ENCODE measurements at places on chromosomes 13 and 19.
A peak's percentile ranks its signal among the peaks of the same experiment; 100 is the strongest.

GRCh38 chr19:2032296-2032941, 16.9 kb upstream of the BTBD2 start:
- no peaks in the 10 kb centered on the region for H3K27me3 ChIP-seq
- H3K4me3 ChIP-seq = peak overlapping the region; percentile 27
- H3K27ac ChIP-seq = peak overlapping the region; percentile 34

DNA sequence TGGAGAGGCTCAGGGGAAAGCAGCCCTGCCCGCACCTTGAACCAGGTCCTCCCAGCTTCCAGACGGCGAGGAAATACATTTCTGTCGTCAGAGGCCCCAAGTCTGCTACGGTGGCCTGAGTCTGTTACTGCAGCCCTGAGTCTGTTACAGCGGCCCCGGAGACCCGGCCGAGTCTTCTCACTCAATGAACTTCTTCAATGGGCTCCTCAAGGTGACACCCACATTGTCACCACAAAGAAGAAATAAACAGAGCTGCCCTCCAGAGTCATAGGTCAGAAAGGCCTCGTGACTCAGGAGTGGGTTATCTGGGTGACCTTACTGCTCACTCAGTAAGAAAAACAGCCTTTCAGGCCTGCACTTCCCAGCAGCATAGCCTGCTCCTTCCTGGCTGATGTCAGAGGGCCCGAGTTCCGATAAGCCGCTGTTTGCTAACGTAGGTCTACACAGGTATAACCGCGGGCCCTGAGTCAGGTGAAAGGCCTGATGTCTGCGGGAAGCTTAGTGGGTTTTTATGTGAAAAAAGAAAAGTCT, 66.9 kb upstream of the TM9SF2 start:
- H3K27ac ChIP-seq = peak overlapping the region; percentile 96
- DNase-seq = peak; percentile 53
- H3K4me3 ChIP-seq = peak overlapping the region; percentile 76
- peaks cover 71% of the 10 kb centered on the region for H3K4me1 ChIP-seq
- no peaks in the 10 kb centered on the region for H3K36me3 ChIP-seq
- H3K27me3 ChIP-seq = peaks cover 6% of the 10 kb centered on the region

GRCh38 chr13:87684850-87685742, 13.9 kb downstream of the SLITRK5 start:
- no peak overlapping the region for H3K4me3 ChIP-seq
- no peak for DNase-seq
- no peaks in the 10 kb centered on the region for H3K27me3 ChIP-seq
- no peaks in the 10 kb centered on the region for H3K4me1 ChIP-seq
- no peak overlapping the region for H3K27ac ChIP-seq

DNA sequence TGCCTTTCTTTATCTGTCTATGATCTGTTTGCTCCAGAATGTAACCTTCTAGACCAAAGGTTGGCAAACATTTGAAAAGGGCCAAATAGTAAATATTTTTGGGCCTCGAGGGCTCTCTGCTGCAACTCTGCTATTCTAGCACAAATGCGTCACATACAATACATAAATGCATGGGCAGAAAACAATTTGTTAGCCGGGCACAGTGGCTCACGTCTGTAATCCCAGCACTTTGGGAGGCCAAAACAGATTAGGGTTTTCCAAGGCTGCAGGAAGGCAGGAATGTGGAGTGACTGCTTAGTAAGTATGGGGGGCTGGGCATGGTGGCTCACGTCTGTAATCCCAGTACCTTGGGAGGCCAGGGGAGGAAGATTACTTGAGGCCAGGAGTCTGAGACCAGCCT, 21.9 kb upstream of the EVI5L start:
- no peak for DNase-seq
- H3K27me3 ChIP-seq = peaks cover 41% of the 10 kb centered on the region
- H3K36me3 ChIP-seq = peaks cover 8% of the 10 kb centered on the region
- H3K4me3 ChIP-seq = no peak overlapping the region
- H3K4me1 ChIP-seq = peaks cover 4% of the 10 kb centered on the region

DNA sequence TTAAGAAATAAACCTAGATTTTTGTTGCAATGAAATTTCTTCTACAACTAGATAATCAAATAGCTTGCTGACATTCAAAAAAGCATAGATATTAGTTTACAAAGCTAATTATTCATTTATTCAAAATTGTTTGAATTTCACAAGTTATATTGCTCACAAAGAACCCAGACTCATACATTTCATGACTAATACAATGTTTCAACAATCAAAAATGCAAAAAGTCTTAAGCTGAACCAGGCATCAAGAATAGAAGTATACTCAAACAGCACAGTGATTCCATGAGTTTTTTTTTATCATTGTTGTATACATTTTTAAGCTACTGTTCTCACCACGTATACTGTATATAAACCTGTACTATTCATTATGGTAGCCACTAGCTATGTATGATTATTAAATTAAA, 51.0 kb downstream of the DIAPH3 start:
- no peaks in the 10 kb centered on the region for H3K27me3 ChIP-seq
- no peak for DNase-seq
- H3K4me3 ChIP-seq = no peak overlapping the region
- peaks cover 66% of the 10 kb centered on the region for H3K36me3 ChIP-seq
- peaks cover 6% of the 10 kb centered on the region for H3K4me1 ChIP-seq
- H3K27ac ChIP-seq = no peak overlapping the region

DNA sequence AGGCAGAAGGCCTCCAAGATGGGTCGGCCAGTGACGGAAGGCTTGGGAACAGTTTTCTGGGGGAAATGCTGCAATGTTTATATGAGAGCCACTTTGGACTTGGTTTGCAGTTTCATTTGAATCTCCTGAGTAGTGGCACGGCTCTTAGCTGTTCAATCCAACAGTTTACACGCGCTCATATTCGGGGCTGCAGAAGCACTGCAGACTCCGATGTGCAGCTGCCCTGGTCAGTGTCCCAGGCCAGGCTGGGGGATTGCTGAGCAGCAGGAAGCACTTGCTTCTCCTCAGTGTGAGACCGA, 31.7 kb downstream of the CEBPG start:
- H3K27ac ChIP-seq = no peak overlapping the region
- H3K4me3 ChIP-seq = no peak overlapping the region
- no peaks in the 10 kb centered on the region for H3K27me3 ChIP-seq
- H3K4me1 ChIP-seq = peaks cover 3% of the 10 kb centered on the region

DNA sequence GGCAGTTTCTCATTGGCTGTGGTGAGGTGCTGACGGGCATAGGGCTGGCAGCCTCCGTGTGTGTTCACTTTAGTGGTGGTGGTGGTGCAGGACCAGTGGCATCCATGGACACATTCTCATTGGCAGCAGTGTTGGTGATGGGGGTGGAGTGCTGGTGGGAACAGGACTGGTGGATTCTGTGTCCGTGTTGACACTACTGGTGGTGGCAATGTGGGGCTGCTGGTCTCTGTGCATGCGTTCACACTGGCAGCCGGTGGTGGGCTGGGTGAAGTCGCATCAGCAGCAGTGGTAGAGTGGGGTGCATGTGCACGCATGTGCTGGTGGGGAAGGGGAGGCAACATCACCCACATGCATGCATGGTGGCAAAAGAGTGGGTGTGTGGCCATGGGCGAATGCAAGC, 1471.4 kb upstream of the PCDH20 start:
- no peak overlapping the region for H3K4me3 ChIP-seq
- no peaks in the 10 kb centered on the region for H3K27me3 ChIP-seq
- DNase-seq = no peak
- no peaks in the 10 kb centered on the region for H3K36me3 ChIP-seq

- H3K4me1 ChIP-seq = peaks cover 4% of the 10 kb centered on the region
- H3K36me3 ChIP-seq = peaks cover 2% of the 10 kb centered on the region
- no peak overlapping the region for H3K4me3 ChIP-seq
- H3K27me3 ChIP-seq = peaks cover 39% of the 10 kb centered on the region
- no peak for DNase-seq
These were observed 8.3 kb downstream of the MAB21L1 start for GRCh38 chr13:35468195-35468594.

- peak overlapping the region; percentile 93 for H3K4me3 ChIP-seq
- DNase-seq = no peak
- peaks cover 11% of the 10 kb centered on the region for H3K27me3 ChIP-seq
- peaks cover 7% of the 10 kb centered on the region for H3K36me3 ChIP-seq
These were observed 679 bp upstream of the CDADC1 start for GRCh38 chr13:49246850-49247642.

GRCh38 chr13:49020328-49020727, 44.6 kb downstream of the FNDC3A start:
- H3K27ac ChIP-seq = no peak overlapping the region
- H3K4me3 ChIP-seq = no peak overlapping the region
- DNase-seq = no peak
- H3K4me1 ChIP-seq = no peaks in the 10 kb centered on the region
- H3K36me3 ChIP-seq = peaks cover 20% of the 10 kb centered on the region
- no peaks in the 10 kb centered on the region for H3K27me3 ChIP-seq

DNA sequence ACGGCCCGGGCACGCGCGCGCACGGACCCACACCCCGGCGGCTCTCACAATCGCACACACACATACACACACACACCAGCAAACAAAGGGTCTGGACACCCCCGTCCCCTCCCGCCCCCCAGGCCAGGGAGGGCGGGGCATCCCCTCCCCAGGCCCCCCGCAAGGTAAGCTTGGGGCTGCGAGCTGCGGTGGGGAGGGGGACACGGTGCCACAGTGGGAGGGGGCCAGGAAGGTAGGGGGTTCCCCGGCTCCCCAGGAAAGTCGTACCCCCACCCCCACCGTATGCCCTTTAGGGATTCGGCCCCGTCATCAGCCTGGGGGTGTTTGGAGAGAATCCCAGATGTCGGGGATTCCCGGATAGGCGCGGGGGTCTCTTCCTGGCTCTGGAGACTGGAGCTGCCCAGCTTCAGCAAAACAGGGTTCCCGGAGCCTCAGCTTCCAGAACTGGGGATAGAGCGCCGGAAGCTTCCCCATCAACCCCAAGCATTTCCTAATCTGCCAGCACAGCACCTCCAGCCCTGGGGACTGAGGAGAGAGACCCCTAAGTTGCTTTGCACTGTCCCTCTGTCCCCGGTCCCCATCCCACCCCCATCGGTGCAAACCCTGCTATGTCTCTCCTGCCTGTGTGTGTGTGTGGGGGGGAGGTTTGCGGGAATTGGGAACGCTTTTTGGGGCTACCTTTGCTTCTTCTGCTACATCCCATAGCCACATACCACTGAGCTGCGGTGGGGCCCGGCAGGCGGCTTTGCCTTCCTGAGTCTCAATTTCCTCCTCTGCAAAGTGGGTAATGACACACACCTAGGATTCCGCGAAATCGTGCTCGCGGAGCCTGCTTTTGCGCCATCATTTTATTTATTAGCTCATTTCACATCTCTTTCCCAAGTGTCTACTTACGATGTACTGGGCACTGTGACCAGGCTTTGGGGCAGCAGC, 1.8 kb upstream of the CDC37 start:
- H3K27me3 ChIP-seq = no peaks in the 10 kb centered on the region
- peak; percentile 56 for DNase-seq
- peak overlapping the region; percentile 96 for H3K4me3 ChIP-seq
- peaks cover 48% of the 10 kb centered on the region for H3K36me3 ChIP-seq

DNA sequence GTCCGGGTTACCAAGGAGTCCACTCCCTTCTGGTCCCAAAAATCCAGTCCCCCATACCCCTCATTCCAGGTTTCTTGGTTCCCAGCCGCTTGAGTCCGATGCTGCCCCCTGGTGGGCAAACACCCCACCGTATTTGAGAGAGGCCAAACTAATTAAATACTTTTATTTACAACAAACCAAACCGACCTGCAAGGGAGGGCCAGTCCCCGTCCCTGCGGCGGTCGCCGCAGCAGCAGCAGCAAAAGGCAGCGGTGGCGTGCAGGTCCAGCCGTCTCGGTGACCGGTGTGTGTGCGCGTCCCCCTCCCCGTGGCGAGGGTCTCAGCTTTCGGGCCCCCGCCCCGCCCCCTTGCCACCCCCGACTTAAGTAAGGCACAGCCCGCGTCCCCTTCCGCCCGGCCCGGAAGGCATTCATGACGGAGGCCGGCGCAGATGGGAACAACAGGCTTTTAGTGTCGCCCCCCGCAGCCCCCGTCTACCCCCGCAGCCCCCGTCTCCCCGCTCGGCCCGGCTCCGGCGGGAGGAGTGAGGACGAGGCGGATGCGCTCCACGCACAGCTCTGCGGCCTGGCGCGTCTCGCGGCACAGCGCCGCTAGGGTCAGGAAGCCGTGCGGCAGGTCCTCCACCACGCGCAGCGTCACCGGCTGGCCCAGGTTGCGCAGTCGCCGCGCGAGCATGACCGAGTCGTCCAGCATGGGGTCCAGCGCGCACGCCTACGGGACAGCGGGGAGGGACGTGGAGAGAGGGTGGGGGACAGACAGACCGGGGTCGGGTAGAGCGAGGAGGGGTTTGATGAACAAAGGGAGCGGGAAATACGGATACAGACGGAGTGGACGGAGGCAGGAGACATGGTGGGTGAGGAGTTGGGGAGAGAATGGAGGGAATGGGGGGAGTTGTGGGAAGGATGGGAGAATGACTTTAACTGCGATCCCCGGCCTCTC, 11.5 kb upstream of the CNFN start:
- peaks cover 38% of the 10 kb centered on the region for H3K36me3 ChIP-seq
- H3K4me3 ChIP-seq = peak overlapping the region; percentile 71
- no peak overlapping the region for H3K27ac ChIP-seq
- H3K27me3 ChIP-seq = no peaks in the 10 kb centered on the region
- peak; percentile 54 for DNase-seq
- H3K4me1 ChIP-seq = peaks cover 29% of the 10 kb centered on the region

DNA sequence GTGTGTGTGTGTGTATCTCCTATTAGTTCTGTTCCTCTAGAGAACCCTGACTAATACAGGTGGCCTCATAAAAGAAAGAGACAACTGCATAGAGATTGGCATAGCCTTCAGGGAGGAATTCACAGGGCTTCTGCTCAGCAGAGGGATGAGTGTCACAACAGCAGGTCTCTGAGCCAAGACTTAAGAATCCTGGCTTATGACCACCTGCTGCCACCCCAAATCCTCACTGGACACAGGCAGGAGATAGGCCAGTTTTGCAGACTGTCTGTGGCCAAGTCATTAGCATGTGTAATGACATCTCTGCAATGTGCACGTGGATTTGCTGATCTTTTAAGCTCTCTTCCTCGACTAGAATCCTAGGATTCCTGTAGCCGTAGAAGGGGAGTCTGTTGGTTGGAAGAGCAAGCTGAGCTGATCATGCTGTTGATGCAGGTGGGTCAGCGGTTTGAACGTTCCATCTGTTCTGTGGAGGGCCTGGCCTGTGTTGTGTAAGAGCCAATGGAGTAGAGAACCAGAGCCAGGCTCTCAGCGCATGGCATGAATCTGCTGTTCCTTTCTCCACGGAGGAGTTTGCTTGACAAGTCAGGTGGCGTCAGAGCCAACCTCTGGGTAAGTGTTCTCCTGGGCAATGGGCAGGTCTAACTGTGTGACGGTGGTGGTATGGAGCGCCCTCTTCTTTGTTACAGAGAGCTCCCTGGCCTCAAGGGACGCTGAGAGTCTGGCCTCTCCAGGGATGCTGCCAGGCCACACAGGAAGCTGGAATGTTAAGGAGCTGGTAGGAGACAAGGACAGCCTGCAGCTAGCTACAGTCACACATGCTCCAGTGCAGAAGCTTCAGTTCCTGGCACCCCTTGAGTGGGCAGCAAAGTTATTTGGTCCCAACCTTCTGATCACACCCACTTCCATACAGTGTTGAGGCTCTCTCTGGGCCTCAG, 503.1 kb downstream of the FOXO1 start:
- peaks cover 7% of the 10 kb centered on the region for H3K4me1 ChIP-seq
- no peaks in the 10 kb centered on the region for H3K36me3 ChIP-seq
- H3K27ac ChIP-seq = no peak overlapping the region
- no peak for DNase-seq

Data from activated T-helper 2 cell treated with anti-CD3 and anti-CD28 coated beads, Interferon-gamma antibody, Interleukin-2, Interleukin-4, amounts not matched to agents 10 μg/mL and 5 μg/mL and 100 μg/mL, durations not matched to agents 14 hours and 24 hours and 36 hours (primary cell).